ENCODE measurements at places on chromosomes 1 and 21.

DNA sequence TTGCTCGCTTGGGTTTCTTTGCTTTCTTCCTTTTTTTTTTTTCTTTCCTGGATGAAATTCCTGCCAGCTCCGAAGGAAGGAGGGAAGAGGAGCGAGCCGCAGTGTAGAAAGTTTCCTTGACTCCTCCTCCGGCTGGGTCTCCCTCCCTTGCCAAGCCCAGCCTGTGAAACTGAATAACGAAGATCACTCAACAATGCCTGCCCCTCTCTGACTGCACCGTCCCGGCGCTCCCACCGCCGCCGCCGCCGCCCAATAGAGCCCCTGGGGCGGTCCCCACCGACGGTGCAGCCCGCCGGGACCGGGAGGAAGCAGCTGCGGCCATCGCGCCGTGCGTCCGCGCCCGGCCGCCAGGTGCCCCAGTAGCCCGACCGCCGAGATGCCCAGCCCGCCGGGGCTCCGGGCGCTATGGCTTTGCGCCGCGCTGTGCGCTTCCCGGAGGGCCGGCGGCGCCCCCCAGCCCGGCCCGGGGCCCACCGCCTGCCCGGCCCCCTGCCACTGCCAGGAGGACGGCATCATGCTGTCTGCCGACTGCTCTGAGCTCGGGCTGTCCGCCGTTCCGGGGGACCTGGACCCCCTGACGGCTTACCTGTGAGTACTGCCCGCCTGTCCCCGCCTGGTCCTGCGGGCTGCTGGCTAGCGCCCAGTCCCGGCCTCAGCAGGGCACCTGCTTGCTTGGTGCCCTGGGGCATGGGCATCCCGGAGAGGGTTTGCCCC is at the start of gene LGR6:
LGR6 (plus strand) TSS at position 186 of the 714 bp plus-strand sequence; CDS start at position 377, 191 bp downstream.
- no peak for DNase-seq

- DNase-seq, result no peak
Observed at GRCh38 chr1:53771648-53772047, 32.7 kb upstream of the GLIS1 start.

DNA sequence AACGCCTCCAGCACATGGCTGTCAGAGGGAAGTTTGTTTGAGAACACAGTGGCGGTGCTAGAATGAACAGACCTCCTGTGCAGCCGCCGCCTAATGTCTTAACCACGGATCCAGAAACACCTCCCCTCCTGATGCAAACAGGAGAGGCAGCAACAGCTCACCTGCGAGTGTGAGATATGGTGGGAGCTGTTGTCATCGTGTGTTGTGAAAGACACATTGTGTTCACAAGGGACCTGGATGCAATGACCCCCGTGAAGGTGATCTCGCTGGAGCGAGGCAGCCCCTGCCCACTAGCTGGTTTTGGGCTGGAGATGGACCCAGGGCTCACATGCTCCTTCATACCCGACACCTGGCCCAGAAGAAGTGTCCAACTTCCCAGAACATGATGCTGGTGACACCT is 315.3 kb upstream of the C1orf174 start:
- DNase-seq, result no peak

DNA sequence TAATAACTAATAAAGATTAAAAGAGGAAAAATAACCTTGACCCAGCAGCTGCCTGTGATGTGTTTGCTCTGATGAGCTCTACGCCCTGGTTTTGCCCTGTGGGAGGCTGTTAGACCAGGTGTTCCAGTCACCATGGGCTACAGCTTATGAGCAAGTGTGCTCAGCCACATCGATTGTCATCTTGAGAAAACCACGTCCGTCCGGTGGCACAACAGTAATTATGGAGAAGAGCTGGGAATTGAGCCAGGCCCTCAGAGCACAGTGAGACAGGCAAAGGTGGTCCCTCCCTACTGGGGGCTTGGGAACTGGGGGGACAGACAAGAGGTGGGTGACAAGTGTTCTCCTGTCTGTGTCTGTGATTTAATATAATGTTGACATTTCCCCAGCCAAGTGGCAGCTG is 420.5 kb downstream of the MATN1 start:
- DNase-seq, result no peak

Data from activated naive CD4-positive, alpha-beta T cell treated with anti-CD3 and anti-CD28 coated beads for 36 hours (primary cell).